Uterus (tissue), 4 donors: ENCODE measurements at places on chromosomes 2 and 18. TPM values are rescaled to one million over a fixed set of nuclear protein-coding genes. Genes with fewer than 3 reads are reported as not detected.
A peak's percentile ranks its signal among the peaks of the same experiment; 100 is the strongest.

ABCG5 gene
- total RNA-seq: not detected

RANBP2 gene
- total RNA-seq: 88.9 TPM

CYTIP gene
- 2.6 TPM for total RNA-seq

TBR1 gene
- total RNA-seq: not detected

DNA sequence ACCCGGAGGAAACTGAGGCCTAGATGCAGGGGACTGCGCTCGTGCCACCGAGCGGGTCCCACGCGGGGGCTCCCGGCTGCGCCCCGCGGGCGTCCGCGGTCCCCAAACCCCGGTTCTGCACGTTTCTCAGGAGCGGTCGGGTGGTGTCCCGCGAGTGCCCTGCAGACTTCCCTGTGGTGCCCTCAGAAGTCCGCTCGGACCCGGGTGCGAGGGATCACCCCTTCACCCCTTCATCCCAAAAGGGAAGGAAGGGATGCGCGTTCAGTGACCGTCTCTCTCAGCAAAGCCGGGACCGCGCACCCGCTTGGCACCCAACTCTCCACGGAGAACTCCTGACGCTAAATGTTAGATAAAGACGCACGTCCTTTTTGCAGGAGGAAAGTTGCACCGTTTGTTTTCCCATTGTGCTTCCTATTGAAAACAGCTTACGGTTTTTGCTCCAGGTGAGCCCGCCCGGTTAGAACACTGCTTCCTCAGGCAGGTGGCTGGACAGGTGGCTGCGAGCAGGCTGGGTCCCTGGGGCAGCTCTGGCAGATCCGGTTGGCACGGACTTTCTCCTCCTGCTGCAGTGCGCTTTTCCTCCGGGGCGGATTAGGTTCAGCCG is 779 bp downstream of the DGKD start:
- DNase-seq: no peak

GRCh38 chr2:38261569-38262068 is 115.5 kb downstream of the ATL2 start:
- DNase-seq: no peak

GRCh38 chr2:145137901-145138300 is 618.0 kb upstream of the ZEB2 start:
- DNase-seq: no peak

DNA sequence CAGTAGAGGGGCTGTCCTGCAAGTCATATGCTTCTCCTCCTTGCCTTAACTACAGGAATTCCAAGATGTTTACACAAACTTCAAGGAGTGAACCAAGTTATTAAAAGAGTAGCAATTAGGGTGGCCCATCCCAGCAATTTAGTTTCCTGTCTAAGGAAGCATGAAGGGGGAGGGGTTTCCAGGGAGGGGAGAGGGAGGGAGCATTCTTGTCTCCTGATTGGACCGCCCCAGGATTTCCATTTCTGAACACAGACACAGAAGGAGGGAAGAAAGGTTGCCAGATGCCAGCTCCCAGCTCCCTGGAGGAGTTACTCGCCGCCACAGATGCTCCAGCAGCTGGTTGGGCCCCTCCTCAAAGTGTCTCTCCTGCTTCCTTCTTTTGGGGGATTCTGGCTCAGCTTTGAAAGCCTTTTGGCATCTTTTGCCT is 107.6 kb downstream of the TRIB2 start:
- peak; percentile 52 for DNase-seq

- DNase-seq: no peak
These were observed 47.0 kb downstream of the CRYGD start for GRCh38 chr2:208077276-208077675.

- peak; percentile 48 for DNase-seq
These were observed 646 bp downstream of the PHLPP1 start for GRCh38 chr18:62715759-62716615.

DNA sequence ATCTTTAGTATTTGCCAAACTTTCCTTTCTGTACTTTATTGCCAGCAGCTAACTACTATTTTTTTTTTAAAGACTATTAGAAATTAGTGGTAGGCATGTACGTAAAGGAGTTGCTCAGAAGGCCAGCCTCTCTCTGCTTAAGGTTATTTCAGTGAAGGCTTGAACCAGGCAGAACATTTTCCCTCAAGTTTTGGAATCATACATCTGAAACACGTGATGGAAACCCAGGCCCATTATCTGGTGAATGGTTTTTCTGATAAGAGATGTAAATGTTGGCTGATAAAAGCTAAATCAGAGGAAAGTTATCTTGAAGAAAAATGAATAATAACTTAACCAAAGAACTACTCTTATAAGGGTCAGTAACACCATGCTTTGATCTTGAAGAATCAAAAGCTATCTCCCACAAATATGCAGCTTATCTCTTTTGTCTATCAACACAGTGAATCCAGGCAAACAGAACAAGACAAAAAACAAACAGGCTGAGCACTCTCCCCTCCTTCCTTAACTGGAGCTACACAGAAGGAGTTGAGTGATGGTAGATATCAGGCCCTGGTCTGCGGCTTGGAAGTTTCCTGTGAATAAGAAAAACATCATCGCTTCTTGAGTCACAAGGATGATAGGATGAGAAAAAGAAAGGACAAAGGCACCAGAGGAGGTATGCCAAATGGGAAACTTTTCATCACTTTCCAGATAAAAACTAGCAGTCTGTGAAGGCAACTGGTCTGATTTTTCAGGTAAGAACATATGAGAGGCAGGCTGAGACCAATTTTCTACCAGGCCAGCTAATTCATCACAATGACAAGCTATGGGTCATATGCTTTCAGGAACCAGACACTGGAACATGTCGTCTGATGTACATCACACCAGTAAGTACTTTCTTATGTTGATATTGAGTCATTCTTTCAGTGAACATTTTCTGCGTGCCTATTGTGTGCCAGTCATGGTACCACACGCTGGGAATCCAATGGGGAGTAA is 88.4 kb upstream of the STK17B start:
- no peak for DNase-seq

DNA sequence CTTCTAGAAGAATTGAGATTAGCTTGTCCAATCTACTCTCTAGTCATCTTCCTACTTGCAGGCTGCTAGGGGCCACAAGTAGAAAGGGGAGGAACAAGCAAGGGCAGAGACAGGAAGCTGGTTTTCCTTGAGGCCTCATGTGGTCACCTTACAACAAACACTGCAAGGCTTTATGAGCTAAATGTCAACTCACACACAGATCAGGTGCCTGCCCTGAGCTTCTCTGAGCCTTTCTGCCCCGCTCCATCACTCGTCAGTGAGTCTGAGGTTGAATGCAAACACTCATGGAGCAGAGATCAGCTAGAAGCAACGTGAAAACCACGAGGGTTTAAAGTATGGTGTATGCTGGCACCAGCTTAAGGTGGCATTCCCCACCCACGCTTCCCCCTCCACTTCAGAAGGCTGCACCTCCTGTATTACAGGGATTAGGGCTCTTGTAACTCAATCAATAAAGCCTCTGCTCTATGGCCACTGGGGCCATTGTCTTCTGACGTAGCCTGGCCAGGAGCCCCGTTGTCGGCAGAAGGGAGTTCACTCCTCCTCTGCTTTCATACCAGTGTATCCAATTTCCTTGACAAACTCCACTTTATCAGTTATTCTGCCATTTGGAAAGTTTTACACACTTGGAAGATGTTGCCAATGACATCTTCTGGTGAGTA is 5.4 kb upstream of the CRYGC start:
- DNase-seq: no peak

GRCh38 chr2:157902692-157903091 is 26.6 kb upstream of the ACVR1 start:
- DNase-seq: no peak

GRCh38 chr2:111705711-111706336 is 178.2 kb downstream of the ANAPC1 start:
- DNase-seq: no peak

DNA sequence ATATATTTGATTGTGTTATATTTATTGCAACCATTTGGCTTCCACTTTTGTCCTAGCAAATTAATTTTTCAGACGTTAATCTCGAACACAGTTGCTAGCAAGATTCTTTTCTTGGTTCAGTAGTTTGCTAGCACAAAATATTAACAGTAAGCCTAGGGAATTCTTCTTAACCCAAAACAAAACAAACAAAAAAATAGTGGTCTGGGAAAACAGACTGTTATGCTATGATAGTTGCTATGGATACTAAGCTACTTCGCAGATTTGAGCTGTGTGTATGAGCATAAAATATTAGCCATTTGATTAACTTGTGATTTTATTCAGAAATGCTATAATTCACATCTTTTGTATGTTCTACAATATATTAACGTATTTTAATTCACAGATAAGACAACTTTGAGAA is 541.5 kb upstream of the NETO1 start:
- DNase-seq: no peak

GRCh38 chr2:21590026-21590690 is 466.4 kb downstream of the TDRD15 start:
- DNase-seq: no peak

- DNase-seq: no peak
These were observed 74.0 kb downstream of the SLC66A2 start for GRCh38 chr18:79877163-79878091.
